ENCODE measurements at places on chromosomes 7 and 10. TPM values are rescaled to one million over a fixed set of nuclear protein-coding genes. Genes with fewer than 3 reads are reported as not detected.

GPR22 gene
- not detected for total RNA-seq

DNA sequence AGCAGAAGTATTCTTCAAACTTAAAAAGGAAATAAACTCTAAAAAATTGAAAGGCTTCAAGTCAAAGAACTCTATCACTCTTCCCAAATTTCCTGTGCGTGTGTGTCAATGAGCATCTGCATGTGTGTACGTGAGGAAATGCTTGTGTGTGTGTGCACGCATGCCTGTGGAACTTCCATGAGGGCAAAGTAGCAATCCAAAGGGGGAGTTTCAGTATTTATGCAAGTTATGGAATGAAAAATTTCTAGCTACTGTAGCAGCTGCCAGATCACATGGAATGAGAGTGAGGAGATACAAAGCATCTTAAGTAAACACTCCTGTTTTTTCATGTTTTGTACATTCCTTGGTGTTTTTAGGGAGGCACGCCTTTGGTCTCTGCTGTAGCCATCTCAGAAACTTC lies 152.6 kb downstream of the RAPGEF5 start:
- DNase-seq = peak; percentile 51

- DNase-seq = peak; percentile 86
These were observed 5.5 kb downstream of the SKIDA1 start for GRCh38 chr10:21519941-21520436.

DNA sequence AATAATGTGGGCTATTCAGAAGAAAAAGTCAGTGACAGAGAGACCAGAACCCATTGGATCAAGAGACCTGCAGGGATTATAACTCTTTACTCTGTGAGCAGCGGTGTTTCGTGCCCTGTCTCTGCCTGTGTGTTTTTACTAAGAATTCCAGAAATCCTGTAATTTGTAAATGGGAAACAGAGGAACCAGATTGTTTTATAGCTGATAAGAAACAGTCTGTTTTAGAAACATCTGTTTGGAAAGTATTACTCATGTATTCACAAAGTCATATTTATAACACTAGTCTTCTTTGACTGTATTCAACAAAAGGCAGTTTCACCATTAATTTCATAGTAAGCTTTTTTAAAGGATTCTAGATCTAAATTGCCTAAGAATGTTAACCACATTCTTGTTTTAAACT lies 30.0 kb upstream of the VDAC2 start:
- DNase-seq = peak; percentile 38

GRCh38 chr10:69359148-69359547 lies 57.6 kb downstream of the TACR2 start:
- DNase-seq = no peak

All from lung microvascular endothelial cell (primary cell).